ENCODE measurements at places on chromosomes 11 and 22.
A peak's percentile ranks its signal among the peaks of the same experiment; 100 is the strongest.

- DNase-seq, result no peak
Observed at GRCh38 chr22:32913557-32913956, 112.1 kb downstream of the TIMP3 start.

DNA sequence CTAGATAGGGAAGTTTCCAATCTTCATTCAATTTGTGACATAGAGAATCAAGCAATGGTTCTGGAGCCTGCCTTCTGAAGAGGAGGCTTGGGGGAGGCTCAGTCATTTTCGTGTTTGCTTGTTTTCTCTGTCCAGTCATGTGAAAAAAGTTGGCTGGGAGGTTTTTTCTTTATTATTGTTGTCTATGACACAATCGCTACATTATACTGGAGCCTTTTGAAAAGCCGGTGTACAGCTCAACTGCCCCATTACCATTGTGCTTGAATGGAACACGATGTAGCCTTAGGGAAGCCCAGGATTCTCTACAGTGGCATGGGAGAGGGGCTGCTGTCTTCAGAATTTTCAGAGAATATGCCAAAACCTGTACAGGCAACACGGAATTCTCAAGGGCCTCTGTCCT lies 57.9 kb upstream of the NCAM1 start:
- no peak for DNase-seq

DNA sequence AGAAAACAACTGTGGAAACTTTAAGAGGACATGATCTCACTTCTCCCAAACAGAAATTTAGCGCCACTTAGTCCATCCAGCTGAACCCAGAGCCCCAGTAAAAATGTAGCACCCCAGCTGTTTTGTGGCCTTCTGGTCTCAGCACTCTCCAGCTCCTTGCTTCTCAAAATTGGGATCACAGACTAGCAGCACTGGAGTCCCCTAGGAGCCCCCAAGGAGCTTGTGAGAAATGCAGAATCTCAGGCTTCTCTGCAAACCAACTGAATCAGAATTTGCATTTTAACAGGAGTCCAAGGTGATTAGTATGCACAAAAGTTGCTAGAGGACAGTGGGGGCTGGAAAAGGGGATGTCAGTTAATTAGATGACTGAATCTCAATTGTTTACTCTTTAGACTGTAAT lies 89.8 kb upstream of the FIBIN start:
- no peak for DNase-seq

DNA sequence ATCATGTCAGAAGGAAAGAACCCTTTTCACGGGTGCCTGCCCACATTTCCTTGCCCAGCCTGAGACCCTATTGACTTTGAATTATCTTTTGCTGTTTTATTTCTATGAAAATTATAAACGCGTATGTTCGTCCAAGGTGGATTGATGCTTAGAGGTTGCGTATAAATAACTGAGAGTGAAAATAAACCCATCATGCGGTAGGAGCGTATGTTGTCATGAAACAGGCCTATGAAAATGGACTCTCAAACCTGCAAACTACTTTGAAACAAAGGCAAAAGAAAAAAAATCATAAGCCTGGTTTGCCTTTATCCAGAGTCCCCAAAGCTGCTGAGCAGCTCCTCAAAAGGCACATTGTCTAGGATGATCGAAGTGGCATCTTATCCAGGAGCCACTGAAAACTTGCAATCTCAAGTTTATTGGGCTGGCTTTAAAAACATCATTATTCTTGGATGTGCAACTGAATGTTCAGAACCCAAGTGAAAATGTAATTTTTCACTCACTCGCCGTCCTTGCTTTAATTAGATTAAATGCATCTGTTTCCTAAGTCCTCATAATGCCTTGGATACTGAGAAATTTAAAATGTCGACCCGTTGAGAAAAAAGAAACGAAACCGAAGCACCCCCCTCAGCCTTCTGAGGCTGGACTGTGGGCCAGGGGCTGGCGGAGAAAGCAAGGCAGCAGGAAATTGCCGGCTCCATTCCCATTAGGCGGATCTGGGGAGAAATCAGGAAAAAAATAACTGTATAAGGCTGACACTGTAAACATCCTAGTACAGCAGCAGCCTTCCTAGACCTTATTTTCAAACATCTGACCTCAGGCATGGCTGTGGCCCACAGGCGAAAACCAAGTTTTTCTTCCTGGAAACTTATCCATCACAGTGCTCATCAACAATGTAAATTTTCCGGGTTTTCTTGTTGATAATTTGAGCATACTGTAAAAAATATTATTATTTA lies 82.9 kb upstream of the PPARA start:
- no peak for DNase-seq

- DNase-seq, result no peak
Observed at GRCh38 chr22:26553056-26553752, 36.7 kb downstream of the TPST2 start.

DNA sequence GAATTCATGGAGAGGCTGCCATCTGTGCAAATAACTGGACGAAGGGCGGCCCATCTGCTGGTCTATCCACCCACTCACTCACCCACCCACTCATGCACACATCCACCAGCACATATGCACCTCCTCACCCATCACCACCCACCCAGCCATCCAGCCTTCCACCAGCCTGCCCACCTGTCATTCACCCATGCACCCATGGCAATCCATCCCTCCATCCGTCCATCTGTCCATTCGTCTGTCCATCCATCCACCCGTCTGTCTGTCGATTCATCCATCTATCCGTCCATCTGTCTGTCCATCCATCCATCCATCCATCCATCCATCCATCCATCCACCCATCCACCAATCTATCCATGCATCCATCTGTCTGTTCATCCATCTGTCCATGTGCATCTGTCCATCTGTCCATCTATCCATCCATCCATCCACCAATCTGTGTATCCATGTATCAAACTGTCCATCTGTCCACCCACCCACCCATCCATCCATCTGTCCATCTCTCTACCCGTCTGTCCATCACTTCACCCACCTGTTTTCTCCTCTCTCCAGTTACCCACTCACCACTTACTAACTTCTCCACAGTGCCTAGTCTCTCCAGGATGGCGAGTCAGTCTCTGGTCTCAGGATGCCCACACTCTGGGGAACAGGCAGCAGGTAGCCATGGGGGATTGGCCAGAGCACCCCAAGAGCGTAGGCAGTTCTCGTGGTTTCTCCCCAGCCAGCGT lies 8.9 kb downstream of the TRPM5 start:
- DNase-seq, result no peak

GRCh38 chr11:118129471-118130172 lies 23.0 kb downstream of the SCN4B start:
- peak; percentile 15 for DNase-seq

DNA sequence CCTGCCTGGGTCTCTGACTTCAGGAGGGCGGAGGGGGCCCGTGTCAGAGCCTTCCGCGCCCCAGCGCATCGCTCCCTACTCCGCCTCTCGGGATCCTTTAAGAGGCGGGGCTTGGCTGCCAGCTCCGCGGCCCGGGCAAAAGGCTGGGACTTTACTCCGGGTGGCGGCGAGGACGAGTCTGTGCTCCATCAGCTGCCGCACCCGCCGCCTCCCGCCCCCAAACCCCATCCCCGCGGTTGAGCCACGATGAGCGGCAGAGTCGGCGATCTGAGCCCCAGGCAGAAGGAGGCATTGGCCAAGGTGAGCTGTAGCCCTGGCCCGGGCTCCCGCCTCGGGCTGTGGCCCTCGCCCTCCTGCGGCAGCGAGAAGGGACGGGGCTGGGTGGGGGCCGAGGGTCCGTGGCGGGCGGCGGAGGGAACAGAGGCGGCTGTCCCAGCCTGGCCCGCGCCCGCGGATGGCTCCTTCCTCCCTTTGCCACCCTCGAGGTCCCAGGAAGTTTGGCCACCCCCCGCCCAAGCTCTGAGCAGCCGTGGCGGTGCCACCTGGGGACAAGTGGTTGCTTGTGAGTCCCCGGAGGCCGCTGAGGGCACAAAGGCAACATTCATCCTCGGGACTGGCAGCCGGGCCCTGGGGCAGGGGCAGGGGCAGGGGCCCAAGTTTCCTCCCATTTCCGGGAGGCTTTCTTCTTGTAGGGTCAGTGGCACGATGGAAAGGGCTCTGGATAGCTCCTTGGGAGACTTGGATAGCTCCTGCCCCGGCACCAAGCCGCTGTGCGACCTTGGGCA lies at the start of gene SEC14L2:
Gene SEC14L2, plus strand, starts transcription at position 148 of the 785 bp plus-strand sequence. Its CDS starts 99 bp downstream, at position 247.
- no peak for DNase-seq

DNA sequence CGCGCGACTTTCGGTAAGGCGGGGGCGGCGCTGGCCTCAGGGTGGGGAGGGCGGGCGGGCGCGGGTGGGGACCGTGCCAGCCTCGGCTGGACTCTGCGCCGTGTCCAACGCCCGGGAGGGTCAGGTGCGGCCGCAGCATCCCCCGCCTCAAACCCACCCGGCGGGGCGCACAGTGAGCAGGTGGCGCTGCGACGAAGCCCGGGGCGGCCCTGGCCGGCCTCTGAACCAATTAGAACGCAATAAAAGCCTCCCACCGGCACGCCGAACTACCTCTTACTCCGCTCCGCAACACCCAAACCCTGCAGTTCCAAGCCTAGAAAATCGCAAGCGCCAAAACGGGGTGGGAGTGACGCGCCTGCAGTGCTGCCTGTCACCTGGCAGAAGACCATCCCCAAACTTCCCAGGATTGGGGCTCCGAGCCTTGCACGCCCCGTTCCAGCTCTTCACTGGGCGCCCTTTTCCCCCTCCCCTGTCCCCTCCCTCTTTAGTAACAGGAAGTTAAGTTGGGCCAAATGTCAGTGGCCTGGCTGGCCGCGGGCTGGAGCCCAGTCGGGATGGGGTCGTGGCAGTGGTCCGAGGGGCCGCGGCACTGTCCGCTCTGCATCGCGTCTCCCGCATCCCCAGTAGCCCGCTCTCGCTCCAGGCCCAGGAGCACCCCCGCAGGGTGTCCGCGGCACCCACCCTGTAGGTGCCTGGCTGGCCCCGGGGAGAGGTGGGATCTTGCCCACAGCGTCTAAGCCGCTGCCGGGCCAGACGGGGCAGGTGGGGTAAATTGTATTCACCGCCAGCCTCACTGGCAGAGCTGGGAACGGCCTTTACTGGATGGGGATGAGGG lies 541 bp downstream of the MICAL2 start:
- DNase-seq, result peak; percentile 14

DNA sequence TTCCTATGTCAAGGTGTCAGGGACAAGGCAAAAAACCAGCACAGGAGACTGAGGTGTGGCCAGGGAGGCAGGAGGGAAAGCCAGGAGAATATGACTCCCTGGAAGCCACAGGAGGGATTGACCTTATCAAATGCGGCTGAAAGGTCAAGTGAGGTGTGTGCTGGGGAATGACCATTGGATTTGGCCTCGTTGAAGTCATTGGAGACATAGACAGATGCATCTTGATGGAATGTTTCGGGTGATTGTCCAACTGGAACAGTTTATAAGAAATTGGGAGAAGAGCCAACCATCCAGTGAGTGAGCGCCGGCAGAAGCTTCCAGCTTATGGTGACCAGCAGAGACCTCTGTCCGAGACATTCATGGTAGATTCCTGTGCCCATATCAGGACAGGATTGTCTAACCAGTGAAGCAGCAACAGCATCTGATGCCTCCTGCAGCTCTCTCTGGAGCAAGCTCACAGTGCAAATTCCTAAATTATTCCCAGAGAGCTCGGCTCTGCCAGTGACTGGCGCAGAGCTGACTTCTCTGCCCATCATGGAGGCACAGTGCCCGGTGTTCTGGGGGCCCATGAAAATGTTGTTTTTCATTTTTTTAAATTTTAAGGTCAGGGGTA lies 95.4 kb downstream of the MYO18B start:
- DNase-seq, result no peak

DNA sequence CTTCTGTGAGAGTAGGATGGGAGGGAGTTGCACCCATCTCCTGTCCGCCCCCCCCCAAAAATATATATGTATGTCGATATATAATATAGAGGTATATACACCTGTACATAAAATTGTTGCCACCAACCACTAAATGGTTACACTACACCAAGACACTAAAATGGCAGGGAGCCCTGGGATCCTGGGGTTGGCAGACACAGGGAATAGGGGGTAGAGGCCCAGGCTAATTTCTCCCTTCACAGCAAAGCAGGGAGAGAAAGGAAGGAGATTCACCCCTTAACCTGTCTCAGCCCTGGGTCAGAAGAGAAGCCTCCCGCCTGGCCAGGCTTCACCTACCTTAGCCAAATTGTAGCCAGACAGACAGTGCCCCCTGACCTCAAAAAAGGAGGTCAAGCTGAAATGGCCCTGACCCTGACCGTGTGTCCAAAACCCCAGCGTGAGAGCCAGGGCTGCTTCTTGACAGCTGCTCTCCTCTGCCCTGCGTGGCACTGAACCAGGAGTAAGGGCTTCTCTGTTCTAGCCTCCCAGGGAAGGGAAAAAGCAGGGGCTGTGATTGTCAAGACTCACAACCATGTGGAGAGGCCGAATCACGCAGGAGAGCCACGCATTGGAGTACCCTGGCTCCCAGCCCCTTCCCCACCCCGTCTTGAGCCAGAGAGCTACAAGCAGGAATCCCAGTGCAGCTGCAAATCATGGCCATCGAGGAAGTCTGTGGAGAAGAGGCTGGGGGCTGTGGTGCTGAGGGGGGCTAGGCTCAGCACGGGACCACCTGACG lies 40.5 kb downstream of the SGSM3 start:
- DNase-seq, result no peak

DNA sequence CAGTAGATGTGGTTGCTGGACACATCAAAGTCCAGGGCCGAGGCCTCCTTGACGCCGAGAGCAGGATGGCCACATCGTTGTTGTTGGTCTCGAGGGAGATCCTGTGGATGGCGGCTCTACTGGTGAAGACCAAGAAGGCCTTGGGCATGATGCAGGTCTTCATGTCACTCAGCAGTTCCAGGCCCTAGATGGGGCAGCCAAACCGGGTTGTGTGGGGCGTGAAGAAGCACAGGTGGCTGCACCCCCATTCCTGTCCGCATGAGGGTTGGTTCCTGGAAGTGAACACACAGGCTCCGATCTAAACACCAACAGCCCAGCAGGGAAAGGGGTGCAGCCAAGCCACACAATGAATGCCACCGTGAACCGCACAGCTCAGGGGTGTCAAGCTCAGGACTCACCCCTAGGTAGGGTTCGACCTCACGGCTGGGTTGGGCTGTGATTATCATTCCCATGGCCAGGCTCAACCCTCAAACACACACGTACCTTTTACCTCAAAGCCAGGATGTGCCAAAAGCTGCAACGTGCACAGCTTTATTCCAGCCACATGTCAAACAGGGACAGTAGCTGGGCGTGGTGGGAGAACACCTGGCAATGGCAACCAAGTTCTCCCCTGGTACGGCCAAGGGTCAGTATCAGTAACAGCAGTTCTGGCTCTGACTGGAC lies 132.3 kb downstream of the CRYBB2 start:
- no peak for DNase-seq

- DNase-seq, result no peak
Observed at GRCh38 chr11:9573775-9574621, 528 bp downstream of the WEE1 start.

GRCh38 chr11:94525546-94526324 lies 13.5 kb downstream of the C11orf97 start:
- peak; percentile 27 for DNase-seq

DNA sequence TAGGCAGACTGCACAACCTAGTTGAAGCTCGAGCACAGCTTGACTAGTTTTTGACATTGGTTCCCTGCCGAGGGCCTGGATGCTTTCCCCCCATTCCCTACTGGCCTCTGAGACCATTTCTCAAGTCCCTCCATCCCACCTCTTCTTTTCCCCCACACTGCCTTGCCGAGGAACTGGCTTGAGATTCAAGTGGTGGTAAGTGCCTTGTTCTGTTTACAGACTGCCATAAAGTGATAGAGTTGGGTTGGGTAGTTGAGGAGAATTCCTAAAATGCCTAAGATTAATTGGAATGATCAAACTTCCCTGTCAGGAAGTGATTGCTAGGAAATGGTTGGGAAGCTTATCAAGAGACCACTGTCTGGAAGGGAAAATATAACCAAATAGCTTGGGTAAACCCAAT lies 16.2 kb downstream of the MRPL16 start:
- no peak for DNase-seq

GRCh38 chr22:33817512-33818127 lies 102.7 kb downstream of the LARGE1 start:
- DNase-seq, result no peak

- peak; percentile 46 for DNase-seq
Observed at GRCh38 chr11:103910721-103911120, 125.7 kb upstream of the DDI1 start.
